ELR (cell line): ENCODE measurements at places on chromosomes 1 and 21.

GRCh38 chr1:156556354-156556753 is 16.0 kb downstream of the IQGAP3 start:
- no peak for DNase-seq

DNA sequence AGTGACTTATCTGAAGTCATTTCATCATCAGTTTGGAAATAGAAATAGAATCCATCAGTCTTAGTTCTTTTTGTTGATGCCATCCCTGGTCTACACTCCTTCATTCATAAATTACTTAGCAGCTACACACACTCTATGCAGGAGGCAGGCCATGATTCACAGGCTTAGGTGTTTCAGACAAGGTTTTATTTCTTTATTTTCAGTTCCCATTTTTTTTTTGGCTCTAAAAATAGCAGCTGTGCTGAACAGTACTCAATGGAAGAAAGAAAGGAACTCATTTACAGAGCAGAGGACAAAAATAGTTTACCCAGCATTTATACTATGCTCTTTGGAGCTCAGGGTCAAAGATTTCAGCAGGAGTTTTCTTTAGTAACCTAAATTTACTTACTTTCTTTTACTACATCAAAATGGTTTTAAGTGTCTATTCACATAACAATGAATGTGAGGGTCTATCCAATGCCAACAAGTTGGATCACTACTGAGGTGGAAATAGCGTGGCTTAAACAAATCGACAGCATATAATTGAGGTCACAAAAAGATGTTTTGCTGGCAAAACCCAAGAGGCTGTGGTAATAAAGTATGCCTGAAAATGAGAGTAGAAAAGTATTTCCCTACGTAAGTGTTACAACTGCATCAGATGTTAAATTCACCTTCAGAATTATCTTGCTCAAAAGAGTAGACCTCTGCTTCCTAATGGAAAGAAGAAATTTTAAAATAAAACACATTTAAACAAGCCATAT is 7.7 kb downstream of the KRTAP19-8 start:
- DNase-seq, result no peak

DNA sequence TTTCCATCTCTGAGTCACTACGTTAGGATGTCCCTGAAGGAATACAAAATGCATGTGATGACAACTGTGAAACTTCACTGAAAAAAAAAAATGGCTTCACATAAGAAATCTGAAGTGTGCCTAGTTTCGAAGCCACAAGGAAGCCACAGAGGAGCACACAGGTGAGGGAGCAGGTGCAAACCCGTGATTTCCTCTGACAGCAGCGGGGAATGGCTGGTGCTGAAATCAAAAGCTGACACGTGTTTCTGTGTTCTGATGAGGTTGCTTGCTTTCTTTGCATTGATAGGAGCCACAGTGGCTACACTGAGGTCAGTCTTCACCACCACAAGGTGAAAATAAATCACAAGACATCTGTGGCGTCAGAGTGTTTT is 105.7 kb upstream of the TLR5 start:
- no peak for DNase-seq

GRCh38 chr1:111618961-111619634 is 491 bp upstream of the RAP1A start:
- DNase-seq, result no peak

DNA sequence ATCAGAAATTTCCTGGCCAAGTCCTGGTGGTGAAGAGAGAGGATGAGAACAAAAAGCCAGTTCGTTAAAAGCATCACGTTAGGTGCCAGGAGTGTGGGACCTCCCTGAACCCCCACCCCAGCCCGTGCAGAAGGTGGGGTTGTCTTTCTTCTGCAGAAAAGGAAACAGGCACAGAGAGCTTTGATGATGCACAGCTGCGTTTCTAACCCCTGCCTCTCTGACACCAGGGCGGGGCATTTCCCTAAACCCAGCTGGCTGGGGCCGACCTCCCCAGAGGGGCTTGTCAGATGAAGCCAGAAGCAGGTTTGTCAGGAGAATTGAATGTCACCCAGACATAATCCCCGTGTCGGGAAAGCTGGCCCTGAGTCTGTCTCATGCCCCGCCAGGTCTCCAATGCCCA is 189.3 kb upstream of the EDN2 start:
- DNase-seq, result no peak

DNA sequence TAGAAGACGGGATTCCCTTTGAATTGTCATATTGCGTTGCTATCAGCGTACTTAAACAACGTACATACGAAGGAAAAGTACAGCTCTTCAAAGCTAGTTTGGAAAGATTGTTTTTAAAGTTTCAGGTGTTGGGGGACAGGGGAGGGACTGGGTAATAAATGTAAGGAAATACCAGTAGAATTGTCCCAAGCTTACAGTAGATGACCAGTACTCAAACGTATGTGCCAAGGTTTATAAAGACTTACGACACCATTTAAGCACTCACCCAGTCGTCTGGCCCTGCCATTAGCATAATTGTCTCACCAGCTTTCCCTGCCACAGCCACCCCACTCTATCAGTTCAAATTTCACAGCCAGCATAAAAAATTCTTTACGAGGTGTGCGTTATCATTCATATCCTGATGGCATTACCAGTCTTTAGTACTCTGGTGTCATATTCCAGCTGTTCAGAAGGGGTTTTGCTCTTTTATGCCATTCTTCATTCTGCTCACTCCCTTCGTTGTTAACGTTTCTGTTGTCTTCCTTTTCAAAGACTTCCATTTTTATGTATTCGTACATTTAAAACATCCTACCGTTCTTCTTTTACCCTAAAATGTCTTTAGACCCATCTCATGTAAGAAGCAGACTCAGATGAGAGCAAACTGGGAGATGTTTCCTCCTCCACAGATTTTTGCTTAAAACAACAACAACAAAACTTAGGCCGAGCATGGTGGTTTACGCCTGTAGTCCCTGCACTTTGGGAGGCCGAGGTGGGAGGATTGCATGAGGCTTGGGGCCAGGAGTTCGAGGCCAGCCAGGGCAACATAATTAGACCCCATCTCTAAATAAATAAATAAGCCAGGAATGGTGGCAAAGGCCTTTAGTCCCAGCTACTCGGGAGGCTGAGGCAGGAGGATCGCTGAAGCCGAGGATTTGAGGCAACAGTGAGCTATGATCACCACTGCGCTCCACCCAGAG is 1.0 kb upstream of the HP1BP3 start:
- DNase-seq, result peak; percentile 65

DNA sequence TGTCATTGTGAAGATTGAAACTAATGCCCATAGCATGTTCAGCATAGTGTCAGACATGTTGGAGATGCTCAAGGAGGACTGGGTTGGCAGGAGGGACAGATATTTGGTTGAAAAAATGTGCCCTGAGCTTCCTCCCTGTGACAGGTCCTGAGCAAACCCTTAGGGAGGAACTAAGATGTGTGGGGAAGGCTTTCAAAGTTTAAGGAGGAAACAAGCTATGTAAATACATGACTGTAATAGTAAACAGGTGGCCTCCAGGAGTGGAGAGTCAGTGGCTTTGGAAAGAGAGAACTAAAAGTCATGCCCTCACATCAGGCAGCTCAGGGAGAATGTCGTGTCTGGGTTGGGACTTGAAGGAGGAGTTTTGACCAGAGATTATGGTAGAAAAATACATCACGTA is 9.7 kb upstream of the KIRREL1 start:
- no peak for DNase-seq

- DNase-seq, result peak; percentile 84
Observed at GRCh38 chr21:37368541-37369279, 2.1 kb downstream of the DYRK1A start.

DNA sequence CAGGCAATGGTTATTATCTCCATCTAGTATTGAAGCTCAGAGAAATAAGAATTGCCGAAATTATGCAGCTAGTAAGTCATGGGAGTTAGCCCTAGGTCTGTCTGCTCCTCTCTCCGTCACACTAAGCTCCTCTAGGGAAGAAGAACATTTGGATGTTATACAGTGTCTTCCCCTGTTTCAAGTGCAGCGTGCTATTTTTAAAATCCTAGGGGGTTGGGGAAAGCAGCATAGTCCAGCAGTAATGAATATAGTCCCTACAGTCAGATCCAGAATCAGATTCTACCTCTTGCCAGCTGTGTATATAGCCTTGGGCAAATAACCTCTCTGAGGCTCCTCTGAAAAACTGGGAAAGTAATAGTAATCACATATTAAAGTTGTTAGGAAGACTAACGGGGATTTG is 44.5 kb upstream of the OSBPL9 start:
- no peak for DNase-seq

GRCh38 chr1:116515702-116516101 is 55.1 kb downstream of the CD58 start:
- no peak for DNase-seq

- DNase-seq, result no peak
Observed at GRCh38 chr1:29505532-29506220, 269.4 kb downstream of the PTPRU start.

DNA sequence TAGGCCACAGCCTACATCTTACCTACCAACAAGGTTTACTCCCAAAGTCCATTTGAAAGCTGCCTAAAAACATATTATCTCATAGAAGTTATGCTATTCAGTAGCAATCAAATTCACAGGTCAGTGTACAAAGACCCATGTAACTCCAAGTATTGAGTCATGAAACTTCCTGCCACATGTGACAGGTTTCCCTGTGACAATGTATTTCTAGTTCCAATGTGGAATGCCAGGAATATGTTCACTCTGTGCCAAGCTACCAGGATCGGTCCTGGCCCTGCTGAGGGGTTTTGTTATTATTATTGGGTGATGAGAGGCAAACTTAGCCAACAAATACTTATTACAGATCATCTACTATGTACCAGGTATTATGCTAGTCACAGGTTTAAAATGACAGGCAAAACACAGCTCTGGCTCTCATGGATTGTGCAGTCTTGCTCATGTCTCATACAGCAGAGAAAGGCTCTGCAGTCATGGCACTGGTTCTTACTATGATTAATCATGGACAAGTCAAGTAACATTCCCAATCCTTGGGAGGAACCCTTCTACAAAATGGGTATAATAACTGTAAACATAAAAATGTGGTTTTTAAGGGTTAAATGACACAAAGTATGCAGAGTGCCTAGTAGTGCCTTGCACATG is 22.5 kb downstream of the DPH5 start:
- DNase-seq, result no peak

GRCh38 chr1:44660176-44660575 is 14.1 kb downstream of the TMEM53 start:
- no peak for DNase-seq

- DNase-seq, result no peak
Observed at GRCh38 chr1:34928699-34929496, 552 bp downstream of the DLGAP3 start.

- DNase-seq, result peak; percentile 20
Observed at GRCh38 chr21:41170442-41170841, 2.5 kb downstream of the BACE2 start.

GRCh38 chr1:180136331-180136967 is 18.2 kb upstream of the QSOX1 start:
- peak; percentile 55 for DNase-seq

DNA sequence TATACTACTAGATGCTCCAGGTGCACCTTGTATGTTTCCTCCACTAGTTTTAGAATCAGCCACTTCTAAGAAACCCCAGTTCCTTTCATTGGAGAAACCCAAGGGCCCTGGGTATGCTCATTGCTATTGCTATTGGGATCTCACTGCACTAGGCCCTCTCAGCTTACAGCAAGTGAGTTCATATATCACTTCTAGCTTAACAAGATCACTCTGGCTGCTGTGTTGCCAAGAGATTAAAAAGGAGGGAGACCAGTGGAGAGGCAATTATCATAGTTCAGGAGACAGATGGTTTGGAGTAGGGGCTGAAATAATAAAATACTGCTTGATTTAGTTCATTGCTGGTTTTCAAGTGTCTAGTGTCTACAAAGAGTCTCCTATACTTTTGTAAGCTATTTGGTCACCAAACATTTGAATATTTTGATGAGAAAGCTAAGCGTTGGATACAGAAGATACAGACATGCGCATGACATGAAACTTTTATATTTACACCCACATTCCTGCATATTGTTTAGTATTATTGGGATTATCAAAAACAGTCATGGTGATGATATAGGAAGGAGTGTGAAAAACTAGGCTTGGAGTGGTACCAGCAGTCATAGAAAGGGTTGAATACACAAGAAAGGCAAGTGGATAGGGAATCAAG is 671.9 kb downstream of the ADGRL2 start:
- DNase-seq, result no peak

DNA sequence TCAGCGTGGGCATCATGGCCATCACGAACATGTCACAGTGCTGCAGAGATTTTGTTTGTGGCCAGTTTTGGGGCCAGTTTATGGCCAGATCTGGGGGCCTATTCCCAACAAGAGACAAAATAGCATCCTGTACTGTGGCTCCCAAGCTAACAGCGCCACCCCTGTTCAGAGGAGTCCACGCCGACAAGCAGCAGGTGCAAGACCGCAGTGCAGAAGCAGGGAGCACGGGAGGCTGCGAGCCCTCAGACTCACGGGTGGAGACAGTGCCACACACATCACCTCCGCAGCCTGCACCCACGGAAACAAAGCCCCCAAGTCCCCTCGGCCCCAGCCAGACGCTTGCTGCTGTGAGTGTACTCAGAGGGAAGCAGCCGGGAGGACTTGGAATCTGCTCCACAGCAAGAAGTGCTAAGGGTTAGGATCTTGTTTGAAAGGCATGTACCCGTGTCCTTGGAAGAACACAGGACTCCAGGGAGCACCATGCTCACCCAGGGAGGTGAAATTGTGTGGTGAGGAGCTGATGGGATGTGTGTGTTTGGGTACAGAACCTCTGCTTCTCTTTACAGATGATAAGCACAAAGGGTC is 7.1 kb downstream of the TCP10L start:
- peak; percentile 34 for DNase-seq

DNA sequence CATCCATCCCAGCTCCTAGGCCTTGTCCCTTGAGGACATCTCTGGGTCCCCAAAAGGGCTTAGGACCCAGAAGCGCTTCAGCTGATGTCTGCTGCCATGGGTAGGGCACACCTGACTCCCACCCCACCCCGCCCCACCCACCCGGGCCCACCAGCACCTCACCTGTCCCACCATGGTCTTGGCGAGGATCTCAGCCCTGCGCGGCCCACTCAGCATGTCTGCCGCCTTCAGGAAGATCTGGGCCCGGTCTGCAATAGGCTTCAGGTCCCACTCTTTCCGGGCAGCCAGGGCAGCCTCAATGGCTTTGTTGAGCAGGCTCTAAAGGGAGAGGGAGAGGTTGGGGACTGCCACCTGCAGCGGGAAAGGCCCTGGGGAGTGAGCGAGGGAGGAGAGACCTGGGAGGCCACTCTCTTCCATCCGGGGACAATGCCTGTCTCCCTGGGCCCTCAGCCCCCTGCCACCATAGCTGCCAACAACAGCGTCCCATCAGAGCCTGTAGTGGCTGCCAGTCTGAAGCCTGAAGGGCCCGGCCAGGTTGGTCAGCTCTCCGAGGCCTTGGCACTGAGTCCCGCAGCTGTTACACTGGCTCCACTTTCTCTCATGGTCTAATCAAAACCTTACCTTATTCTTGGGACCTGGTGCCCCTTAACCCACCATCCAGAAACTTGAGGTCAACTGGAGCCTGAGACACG is 16.9 kb downstream of the ALDH4A1 start:
- DNase-seq, result no peak

GRCh38 chr1:88509379-88509778 is 174.7 kb upstream of the PKN2 start:
- DNase-seq, result no peak
